Aorta (tissue), 5 donors: ENCODE measurements at places on chromosomes 4 and X. TPM values are rescaled to one million over a fixed set of nuclear protein-coding genes. Genes with fewer than 3 reads are reported as not detected.
A peak's percentile ranks its signal among the peaks of the same experiment; 100 is the strongest.

The POF1B gene
- 0.23 TPM for total RNA-seq

- H3K27ac ChIP-seq = no peak overlapping the region
- no peak for DNase-seq
- H3K4me3 ChIP-seq = peak overlapping the region; percentile 33
- no peaks in the 10 kb centered on the region for H3K27me3 ChIP-seq
- H3K4me1 ChIP-seq = no peaks in the 10 kb centered on the region
Measured at GRCh38 chrX:137052643-137053235, 18.9 kb upstream of the GPR101 start.

- no peak overlapping the region for H3K27ac ChIP-seq
- DNase-seq = no peak
- no peaks in the 10 kb centered on the region for H3K27me3 ChIP-seq
- H3K36me3 ChIP-seq = no peaks in the 10 kb centered on the region
- no peak overlapping the region for H3K4me3 ChIP-seq
- H3K4me1 ChIP-seq = no peaks in the 10 kb centered on the region
Measured at GRCh38 chr4:180456928-180457327, 1786.3 kb upstream of the TENM3 start.

The MEPE gene
- total RNA-seq = not detected

The SMPX gene
- 0.81 TPM for total RNA-seq

GRCh38 chr4:151728679-151729078 is 32.1 kb downstream of the GATB start:
- H3K36me3 ChIP-seq = no peaks in the 10 kb centered on the region
- H3K27me3 ChIP-seq = no peaks in the 10 kb centered on the region
- H3K4me3 ChIP-seq = no peak overlapping the region
- no peak overlapping the region for H3K27ac ChIP-seq

- H3K4me3 ChIP-seq = no peak within 1 kb of the TSS
- no peak for DNase-seq
- H3K36me3 ChIP-seq = no peaks in the 10 kb centered on the region
- no peak within 1 kb of the TSS for H3K27ac ChIP-seq
- H3K27me3 ChIP-seq = no peaks in the 10 kb centered on the region
- H3K4me1 ChIP-seq = no peaks in the 10 kb centered on the region
Measured at GRCh38 chr4:42892413-42892812, at the start of gene GRXCR1. Gene GRXCR1, plus strand, starts transcription at chr4:42892713. Its CDS starts 554 bp downstream, at chr4:42893267.

The SEC24B gene
- 40.8 TPM for total RNA-seq

The WDR17 gene
- total RNA-seq = 3.0 TPM

DNA sequence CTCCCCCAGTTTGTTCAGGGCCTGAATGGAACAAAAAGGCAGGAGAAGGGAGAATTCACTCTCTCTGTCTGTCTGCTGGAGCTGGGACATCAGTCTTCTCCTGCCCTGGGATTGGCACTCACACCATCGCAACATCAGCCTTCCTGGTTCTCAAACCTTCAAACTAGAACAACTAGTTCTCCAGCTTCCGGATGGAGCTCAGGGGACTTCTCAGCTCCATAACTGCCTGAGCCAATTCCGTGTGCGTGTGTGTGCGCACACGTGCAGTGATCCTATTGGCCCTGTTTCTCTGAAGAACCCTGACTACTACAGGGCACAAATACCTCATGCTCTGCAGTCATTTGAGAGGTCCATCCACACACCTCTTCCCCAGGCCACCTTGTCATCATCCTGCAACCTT is 18.7 kb upstream of the MAN2B2 start:
- DNase-seq = no peak
- no peak overlapping the region for H3K27ac ChIP-seq
- no peaks in the 10 kb centered on the region for H3K4me1 ChIP-seq
- H3K4me3 ChIP-seq = no peak overlapping the region
- H3K27me3 ChIP-seq = no peaks in the 10 kb centered on the region

- no peaks in the 10 kb centered on the region for H3K4me1 ChIP-seq
- no peaks in the 10 kb centered on the region for H3K27me3 ChIP-seq
- no peak overlapping the region for H3K27ac ChIP-seq
- no peaks in the 10 kb centered on the region for H3K36me3 ChIP-seq
Measured at GRCh38 chrX:94178145-94178788, 504.3 kb downstream of the FAM133A start.

The SRPK3 gene
- 8.0 TPM for total RNA-seq

The SPANXN3 gene
- not detected for total RNA-seq

DNA sequence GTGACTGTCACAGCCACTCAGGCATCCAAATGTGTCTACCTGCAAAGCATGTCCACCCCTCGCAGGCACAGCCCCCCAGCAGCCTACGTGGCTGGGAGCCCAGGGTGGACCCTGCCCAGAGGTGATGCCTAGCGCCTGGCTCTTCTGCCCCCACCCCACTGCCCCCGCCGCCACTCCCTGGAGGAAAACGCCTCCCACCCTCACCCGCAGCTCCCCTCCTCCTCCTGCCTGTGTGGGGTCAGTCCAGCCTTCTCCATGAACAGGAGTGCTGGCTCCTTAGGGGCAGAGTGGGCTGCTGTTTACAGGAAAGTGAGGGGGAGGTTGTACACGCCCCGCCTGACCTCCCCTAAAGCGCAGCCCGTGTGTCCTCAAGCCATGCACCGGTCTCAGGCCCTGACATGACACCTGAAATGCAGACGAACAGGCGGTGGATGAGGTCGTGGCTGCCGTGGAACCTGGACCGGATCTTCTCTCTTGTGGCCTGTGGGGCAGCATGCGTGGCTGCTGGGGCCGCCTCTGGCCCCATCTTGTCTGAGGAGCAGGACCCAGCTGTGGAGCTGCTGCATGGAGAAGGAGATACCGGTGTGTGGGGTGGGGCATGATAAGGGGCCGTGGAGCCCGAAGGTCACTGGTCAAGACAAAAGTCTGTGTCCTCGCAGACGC is 11.9 kb upstream of the MXD4 start:
- H3K36me3 ChIP-seq = no peaks in the 10 kb centered on the region
- no peaks in the 10 kb centered on the region for H3K4me1 ChIP-seq
- H3K4me3 ChIP-seq = no peak overlapping the region
- peak; percentile 41 for DNase-seq
- no peaks in the 10 kb centered on the region for H3K27me3 ChIP-seq
- H3K27ac ChIP-seq = no peak overlapping the region

DNA sequence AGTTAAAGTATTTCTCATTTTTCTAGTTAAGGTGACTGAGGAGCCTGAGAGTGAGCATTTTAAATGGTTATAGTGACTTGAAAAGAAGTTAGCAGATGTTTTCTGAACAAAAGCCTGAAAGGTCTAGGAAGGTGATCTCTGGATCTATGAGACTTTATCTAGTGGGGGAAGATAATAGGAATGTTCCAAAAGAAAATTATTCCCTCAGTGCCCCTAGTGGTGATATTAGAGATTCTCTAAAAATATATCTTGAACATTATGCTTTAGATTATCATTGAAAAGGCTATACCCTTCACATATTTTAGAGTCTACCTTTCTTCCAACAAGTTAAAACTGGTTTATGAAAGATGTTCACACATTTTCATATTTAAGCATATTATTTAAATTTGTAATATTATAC is 69.0 kb upstream of the SPANXN1 start:
- H3K27ac ChIP-seq = no peak overlapping the region

GRCh38 chrX:139187738-139188137 is 342.8 kb upstream of the F9 start:
- no peaks in the 10 kb centered on the region for H3K36me3 ChIP-seq
- H3K4me1 ChIP-seq = no peaks in the 10 kb centered on the region
- no peak overlapping the region for H3K4me3 ChIP-seq
- H3K27ac ChIP-seq = no peak overlapping the region
- no peaks in the 10 kb centered on the region for H3K27me3 ChIP-seq
- no peak for DNase-seq

The IL2 gene
- total RNA-seq = not detected

DNA sequence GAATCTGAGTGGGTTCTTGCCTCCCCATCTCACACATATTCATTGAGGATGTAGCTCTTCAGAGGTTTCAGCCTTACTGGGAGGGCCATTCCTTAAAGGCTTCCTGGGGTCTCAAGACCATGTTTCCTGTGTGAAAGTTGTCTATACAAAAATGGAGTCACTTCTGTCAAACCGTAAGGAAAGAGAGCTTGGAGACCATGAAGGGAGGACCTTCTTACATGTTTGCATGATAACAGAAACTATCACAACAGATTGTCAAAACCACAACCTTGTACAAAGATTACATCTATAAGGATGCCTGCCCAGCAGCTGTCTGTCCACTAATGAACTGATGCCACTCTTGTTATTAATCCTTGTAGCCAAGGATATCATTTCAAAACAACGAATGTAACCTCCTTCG is 139.3 kb downstream of the PDE5A start:
- H3K27ac ChIP-seq = peak overlapping the region; percentile 33
- H3K4me1 ChIP-seq = no peaks in the 10 kb centered on the region
- peaks cover 3% of the 10 kb centered on the region for H3K36me3 ChIP-seq
- H3K27me3 ChIP-seq = no peaks in the 10 kb centered on the region

The TMEM47 gene
- total RNA-seq = 287 TPM

The ABCE1 gene
- total RNA-seq = 39.2 TPM

DNA sequence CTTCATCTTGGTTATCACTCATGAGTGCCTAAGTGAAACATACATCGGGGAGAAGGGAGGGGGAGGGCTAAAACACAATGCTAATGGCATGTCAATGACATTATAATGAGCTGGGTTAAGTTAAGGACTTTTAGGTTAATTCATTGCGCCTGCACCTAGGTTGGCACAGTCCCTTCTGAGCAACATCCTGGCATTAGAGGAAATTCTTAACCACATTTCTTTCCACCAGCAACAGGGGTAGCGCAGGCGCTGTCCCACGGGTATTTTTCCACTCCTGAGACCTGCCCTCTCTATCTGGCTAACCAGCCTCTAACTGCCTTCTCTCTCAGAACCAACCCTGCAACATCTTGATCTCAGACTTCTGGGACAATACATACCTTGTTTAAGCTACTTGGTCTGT is 39.0 kb upstream of the PROM1 start:
- peaks cover 10% of the 10 kb centered on the region for H3K4me1 ChIP-seq
- no peak overlapping the region for H3K27ac ChIP-seq
- no peaks in the 10 kb centered on the region for H3K36me3 ChIP-seq
- no peak for DNase-seq
- H3K4me3 ChIP-seq = no peak overlapping the region
- H3K27me3 ChIP-seq = no peaks in the 10 kb centered on the region

The TCEAL6 gene
- total RNA-seq = 0.55 TPM

The COL4A6 gene
- 7.2 TPM for total RNA-seq

GRCh38 chr4:168614281-168615057 is 117.6 kb downstream of the PALLD start:
- DNase-seq = no peak
- H3K4me3 ChIP-seq = no peak overlapping the region
- peaks cover 14% of the 10 kb centered on the region for H3K4me1 ChIP-seq
- H3K36me3 ChIP-seq = no peaks in the 10 kb centered on the region
- H3K27ac ChIP-seq = no peak overlapping the region

DNA sequence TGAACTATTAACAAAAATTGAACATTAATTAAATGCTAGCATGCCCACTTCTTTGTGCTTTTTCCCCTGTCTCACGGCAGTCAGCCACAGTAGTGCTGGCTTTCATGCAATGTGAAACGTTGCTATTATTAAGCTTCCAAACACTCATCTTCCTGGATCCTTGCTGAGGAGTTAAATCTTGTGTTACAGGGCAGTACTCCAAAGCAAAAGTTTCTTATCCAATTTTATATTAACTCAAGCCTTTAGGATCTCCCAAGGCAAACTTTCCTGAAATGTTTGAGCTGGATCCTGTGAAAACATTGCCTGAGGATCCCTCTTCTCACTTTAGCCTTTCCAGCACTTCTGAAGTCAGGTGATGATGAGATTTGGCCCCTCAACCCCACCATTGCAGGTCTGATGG is 1454.8 kb downstream of the FSTL5 start:
- H3K27me3 ChIP-seq = no peaks in the 10 kb centered on the region
- H3K4me3 ChIP-seq = no peak overlapping the region
- no peak overlapping the region for H3K27ac ChIP-seq
- no peaks in the 10 kb centered on the region for H3K36me3 ChIP-seq
- H3K4me1 ChIP-seq = no peaks in the 10 kb centered on the region

The SOD3 gene
- 380 TPM for total RNA-seq

The UGT2B15 gene
- total RNA-seq = not detected

DNA sequence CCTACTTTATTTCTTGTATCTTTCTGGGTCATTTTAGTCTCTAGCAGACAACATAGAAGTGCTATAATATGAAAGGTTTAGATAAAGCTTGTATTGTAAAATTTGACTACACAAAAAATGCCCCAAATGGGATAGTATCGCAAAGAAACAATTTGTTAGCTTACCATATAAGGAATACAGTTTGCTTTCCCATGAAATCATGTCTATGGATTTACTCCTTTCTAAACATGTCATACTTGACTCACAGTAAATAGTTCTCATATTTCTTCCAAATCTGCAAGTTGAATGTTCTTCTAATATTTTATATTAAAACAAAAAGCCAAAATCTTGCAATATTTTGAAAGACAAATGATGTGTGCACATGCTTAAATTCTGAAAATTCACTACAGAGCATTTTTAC is 103.9 kb downstream of the PPA2 start:
- H3K36me3 ChIP-seq = peaks cover 6% of the 10 kb centered on the region
- H3K27me3 ChIP-seq = no peaks in the 10 kb centered on the region
- no peak overlapping the region for H3K4me3 ChIP-seq
- H3K4me1 ChIP-seq = no peaks in the 10 kb centered on the region

The VCX3B gene
- total RNA-seq = not detected

DNA sequence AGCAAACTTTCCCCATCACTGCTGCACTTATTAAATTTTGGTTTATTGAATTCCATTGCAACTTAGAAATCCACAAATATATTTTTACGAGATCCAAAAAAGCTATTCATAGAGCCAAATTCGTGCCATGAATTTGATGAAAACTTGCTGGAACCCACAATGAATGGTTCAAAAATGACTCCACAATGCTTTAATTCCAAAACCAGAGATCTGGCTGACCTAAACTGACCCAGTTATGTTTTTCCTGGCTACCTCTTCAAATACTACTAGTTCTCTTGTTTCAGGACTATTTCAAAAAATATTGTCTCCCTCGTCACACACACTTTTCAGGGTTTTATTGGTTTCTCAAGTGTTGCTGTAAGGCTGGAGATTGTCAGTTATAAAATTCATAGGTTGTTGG is 474.8 kb downstream of the PDGFC start:
- H3K4me3 ChIP-seq = no peak overlapping the region
- H3K27me3 ChIP-seq = no peaks in the 10 kb centered on the region
- DNase-seq = no peak
- H3K4me1 ChIP-seq = peaks cover 2% of the 10 kb centered on the region
- no peaks in the 10 kb centered on the region for H3K36me3 ChIP-seq
- no peak overlapping the region for H3K27ac ChIP-seq

The SCARB2 gene
- total RNA-seq = 138 TPM

GRCh38 chr4:8742546-8742945 is 129.1 kb downstream of the HMX1 start:
- no peaks in the 10 kb centered on the region for H3K27me3 ChIP-seq
- H3K36me3 ChIP-seq = no peaks in the 10 kb centered on the region
- DNase-seq = no peak
- H3K27ac ChIP-seq = no peak overlapping the region
- no peaks in the 10 kb centered on the region for H3K4me1 ChIP-seq

- H3K4me3 ChIP-seq = no peak overlapping the region
- DNase-seq = no peak
- no peaks in the 10 kb centered on the region for H3K4me1 ChIP-seq
- no peaks in the 10 kb centered on the region for H3K36me3 ChIP-seq
- no peaks in the 10 kb centered on the region for H3K27me3 ChIP-seq
Measured at GRCh38 chrX:19256986-19257385, 86.7 kb upstream of the PDHA1 start.
